Osteoblast (primary cell): ENCODE measurements at places on chromosomes 1 and 21. TPM values are rescaled to one million over a fixed set of nuclear protein-coding genes. Genes with fewer than 3 reads are reported as not detected.

The RASAL2 gene
- 59.4 and 61.3 TPM in 2 replicates for total RNA-seq

The KRTAP12-2 gene
- not detected in 2 replicates for total RNA-seq

The OR2T35 gene
- not detected in 2 replicates for total RNA-seq

The MFAP2 gene
- total RNA-seq, result 61.2 and 72.2 TPM in 2 replicates

The GPR37L1 gene
- not detected in 2 replicates for total RNA-seq

The KIAA1614 gene
- 11.8 and 12.7 TPM in 2 replicates for total RNA-seq

The AMY1C gene
- not detected in 2 replicates for total RNA-seq

The SLC1A7 gene
- under 0.01 and 0.36 TPM in 2 replicates for total RNA-seq

The CD52 gene
- total RNA-seq, result not detected in 2 replicates

The DNAJC6 gene
- 10.5 and 11.8 TPM in 2 replicates for total RNA-seq

The RUNX3 gene
- 1.8 and 3.6 TPM in 2 replicates for total RNA-seq

The DIO1 gene
- total RNA-seq, result not detected in 2 replicates

The ZSWIM5 gene
- total RNA-seq, result 0.36 and 0.59 TPM in 2 replicates

The OR2T11 gene
- not detected in 2 replicates for total RNA-seq

The C21orf91 gene
- total RNA-seq, result 18.1 and 19.7 TPM in 2 replicates

The BEND5 gene
- total RNA-seq, result 0.72 and 1.2 TPM in 2 replicates

The TMPRSS3 gene
- total RNA-seq, result not detected in 2 replicates

The SELP gene
- not detected in 2 replicates for total RNA-seq

The FCRL4 gene
- not detected in 2 replicates for total RNA-seq

The FMO1 gene
- not detected in 2 replicates for total RNA-seq

The PCAT6 gene
- 0.29 and 0.72 TPM in 2 replicates for total RNA-seq

The SYT6 gene
- 0.29 and 0.36 TPM in 2 replicates for total RNA-seq

The GPR3 gene
- under 0.01 and 0.36 TPM in 2 replicates for total RNA-seq

The LMX1A gene
- not detected in 2 replicates for total RNA-seq

The TMEM52 gene
- not detected in 2 replicates for total RNA-seq

The SELL gene
- total RNA-seq, result under 0.01 TPM in 2 replicates
